ENCODE measurements at places on chromosomes 5 and 9. TPM values are rescaled to one million over a fixed set of nuclear protein-coding genes. Genes with fewer than 3 reads are reported as not detected.

- DNase-seq = no peak
Observed at GRCh38 chr9:137218754-137219271, 3.2 kb downstream of the RNF208 start.

- DNase-seq = no peak
Observed at GRCh38 chr5:10886497-10886896, 125.5 kb upstream of the DAP start.

DNA sequence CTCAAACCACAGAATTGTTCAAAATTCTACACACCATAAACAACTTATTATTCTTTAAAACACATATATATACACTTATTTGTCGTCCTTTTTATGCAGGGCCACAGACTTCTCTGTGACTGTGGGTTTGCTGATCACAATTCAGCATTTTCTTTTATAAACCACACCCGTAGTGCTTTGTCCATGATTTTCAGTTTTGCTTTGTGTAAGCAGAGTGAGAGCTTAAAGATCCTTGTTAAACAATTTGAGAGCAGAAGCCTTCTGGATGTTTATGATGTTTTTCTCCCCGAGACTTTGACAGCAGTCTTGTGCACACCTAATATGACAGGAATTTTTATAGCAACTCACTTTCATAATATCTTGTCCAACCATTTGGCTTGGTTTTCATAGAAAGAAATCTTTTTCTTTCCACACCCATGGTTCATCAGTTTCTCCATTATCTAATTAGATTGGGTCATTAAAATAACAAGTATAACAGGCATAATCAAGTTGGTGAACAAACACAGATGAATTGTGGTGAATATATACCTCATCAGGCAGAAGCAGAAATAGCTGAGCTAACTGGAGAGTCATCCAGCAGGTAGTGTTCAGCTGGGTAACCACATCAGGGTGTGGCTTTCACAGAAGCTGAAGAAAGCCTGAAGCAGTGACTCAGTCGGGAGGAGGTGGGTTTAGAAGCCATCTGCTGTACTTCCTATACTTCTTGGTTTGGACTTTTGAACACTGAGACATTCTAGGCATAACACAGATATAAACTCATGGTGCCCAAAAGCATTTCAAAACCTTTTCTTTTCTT lies 232.8 kb downstream of the DOCK8 start:
- no peak for DNase-seq

The PHF24 gene
- total RNA-seq = 1.3 TPM

DNA sequence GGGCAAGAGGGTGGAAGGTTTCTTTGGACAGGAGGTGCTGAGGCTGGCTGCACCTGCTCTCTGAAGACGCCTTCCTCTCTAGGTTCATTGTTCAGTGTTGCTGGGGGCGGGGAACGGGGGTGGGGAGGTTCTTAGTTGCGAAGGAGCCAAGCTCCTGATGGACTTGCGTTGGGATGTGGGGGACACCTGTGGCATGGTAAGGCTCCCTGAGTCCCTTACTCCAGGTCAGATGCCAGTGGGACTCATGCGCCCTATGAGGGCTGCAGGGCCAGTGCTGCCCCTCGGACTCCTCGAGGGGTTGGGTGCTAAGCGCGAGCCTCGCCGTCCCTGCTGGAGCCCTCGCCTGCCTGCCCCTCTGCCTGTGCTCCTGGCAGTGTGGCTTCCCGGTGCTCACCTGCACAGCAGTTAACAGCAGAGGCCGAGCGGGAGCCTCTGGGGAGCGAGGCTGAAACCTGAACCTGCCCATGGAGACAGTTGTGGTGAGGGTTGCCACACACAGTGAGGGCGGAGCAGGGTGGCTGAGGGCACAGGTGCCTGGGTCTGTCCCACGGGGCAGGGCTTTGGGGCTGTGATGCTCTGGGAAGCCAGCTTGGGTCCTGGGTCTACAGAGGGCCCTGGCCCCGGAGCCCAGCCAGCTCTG lies 5.5 kb downstream of the RNU6ATAC start:
- DNase-seq = no peak

DNA sequence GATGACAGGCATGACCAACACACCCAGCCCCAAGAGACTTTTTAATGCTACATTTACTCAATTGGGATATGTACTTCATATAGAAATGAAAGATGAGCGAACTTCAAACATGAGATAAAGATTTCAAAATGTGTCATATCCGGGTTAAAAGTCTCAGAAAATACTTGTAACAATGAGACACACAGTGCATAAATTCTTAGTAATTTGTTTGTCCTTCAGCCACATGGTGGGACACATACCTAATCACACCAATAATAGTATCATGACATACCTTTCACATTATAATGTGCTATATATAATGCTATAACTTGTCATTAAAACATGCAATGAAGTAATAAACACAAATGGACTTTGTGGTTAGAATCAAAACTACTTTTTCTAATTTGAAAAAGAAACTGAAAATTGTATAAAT lies 204.7 kb upstream of the RFX3 start:
- DNase-seq = no peak

The GGTA1 gene
- total RNA-seq = not detected

The GCNT4 gene
- total RNA-seq = 1.1 TPM

DNA sequence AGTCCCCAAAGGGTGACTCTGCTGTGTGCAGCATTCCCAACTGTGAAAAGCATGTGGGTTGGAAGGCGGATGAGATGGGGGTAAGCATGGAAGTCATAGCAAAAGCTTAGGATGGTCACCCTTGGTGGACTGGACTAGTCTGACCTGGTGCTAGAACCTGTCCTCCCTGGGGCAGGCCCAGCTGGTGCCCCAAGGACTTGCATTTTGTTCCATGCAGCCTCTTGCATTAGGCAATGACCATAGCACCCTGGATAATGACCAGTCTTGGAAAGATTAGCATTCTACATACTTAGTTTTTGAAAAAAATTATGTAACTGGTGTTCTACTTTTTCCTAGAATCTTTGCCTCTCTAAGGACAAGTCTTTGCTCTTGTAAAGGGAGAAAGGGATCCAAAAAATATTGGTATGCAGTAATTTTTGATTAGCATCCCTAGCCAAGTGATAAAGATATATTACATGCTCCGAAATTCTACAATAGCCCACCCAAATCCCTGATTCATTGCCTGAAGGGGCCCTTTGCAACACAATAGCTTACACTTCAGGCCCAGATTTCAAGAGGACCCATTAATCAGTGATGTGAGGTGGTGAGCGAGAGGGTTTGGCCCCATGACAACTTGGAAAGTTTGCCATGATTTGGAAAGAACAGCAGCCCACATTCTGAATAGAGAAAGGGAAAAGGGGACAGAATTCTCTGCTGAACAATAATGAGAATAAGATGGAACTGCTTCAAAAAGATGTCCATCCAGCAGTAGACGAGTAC lies 93.3 kb upstream of the CD180 start:
- DNase-seq = no peak

DNA sequence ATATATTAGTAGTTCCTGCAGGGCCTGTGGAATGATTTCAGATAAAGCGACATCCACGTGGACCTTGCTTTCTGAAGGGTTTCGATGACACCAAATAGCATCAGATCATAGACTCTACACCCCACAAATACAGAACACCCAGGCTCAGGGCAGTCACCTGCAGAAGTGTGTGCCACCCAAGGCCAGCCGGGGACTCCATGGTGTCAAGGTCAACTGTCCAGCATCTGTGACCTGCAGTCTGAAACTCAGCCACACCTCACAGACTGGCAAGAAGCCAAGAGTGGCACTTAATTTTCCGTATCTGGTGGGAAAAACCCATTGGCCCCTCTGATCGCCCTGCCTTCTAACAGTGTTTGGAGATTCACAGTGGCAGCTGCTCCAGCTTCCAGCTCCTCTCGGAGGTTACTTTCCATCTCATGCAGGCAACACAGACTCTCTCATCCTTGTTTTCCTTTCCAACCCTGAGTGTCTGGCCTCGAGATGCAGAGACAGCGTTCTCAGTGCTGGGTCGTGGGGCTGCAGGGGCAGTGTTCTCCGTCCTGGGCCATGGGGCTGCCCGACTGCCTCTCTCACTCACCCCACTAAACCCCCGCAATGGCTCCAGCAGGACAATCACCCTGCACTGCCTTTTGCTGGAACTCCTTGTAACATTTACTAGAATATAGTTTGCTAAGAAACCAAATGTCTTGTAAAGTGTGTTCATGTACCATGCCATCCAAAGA lies 221.9 kb downstream of the IRX2 start:
- DNase-seq = no peak

GRCh38 chr5:1468247-1468612 lies 23.0 kb upstream of the SLC6A3 start:
- peak; percentile 20 for DNase-seq
